ENCODE measurements at places on chromosomes 5 and 9. TPM values are rescaled to one million over a fixed set of nuclear protein-coding genes. Genes with fewer than 3 reads are reported as not detected.

DNA sequence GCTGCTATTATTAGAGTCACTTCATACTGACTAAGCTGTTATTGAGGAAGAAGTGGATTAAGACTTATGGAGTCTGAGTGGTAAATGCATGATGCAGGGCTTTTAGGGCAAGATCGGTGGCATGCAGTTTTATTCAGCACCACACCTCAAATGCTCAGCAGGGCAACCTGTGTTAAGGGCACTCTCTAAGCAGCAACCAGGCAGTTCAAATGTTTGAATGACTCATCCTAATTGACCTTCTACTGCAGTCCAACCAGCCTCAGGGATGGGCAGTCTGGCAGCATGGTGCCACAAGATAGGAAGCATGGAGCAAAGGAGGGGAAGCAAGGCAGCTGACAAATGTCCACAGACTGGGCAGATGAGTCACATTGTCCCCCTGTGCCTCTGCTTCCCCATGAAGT lies 80.2 kb upstream of the MIER3 start:
- H3K36me3 ChIP-seq: no peaks in the 10 kb centered on the region
- H3K4me3 ChIP-seq: no peak overlapping the region
- DNase-seq: no peak

RHOBTB3 gene
- 349 TPM for total RNA-seq

DRD1 gene
- total RNA-seq: under 0.01 TPM

AJM1 gene
- 0.88 TPM for total RNA-seq

GRCh38 chr9:20271096-20271495 lies 351.2 kb downstream of the MLLT3 start:
- H3K36me3 ChIP-seq: no peaks in the 10 kb centered on the region
- H3K27ac ChIP-seq: no peak overlapping the region
- peak; percentile 6 for DNase-seq
- H3K4me3 ChIP-seq: no peak overlapping the region

DNA sequence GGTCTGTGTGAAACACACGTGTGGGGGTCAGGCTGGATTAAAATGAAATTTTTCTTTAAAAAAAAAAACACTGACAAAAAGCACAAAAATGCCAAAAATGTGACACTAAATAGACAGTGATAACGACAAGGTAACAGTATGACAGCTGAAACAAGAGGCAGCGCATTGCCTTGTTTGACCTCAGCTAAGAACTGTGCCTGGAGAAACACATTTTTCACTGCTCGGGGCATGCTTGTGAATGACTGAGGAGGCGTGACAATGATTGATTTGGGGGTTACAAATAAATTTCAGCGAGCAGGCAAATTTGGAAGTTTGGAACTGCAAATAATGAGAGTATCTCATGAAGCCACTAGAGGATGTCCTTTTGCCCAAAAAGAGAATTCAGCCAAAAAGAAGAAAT lies 44.2 kb upstream of the SPATA31C2 start:
- DNase-seq: peak; percentile 1
- no peak overlapping the region for H3K27ac ChIP-seq
- no peaks in the 10 kb centered on the region for H3K4me1 ChIP-seq
- H3K36me3 ChIP-seq: no peaks in the 10 kb centered on the region
- peaks cover 4% of the 10 kb centered on the region for H3K27me3 ChIP-seq
- no peak overlapping the region for H3K4me3 ChIP-seq

PCDHGB5 gene
- total RNA-seq: 24.2 TPM

PNPLA7 gene
- 2.7 TPM for total RNA-seq

GRCh38 chr5:93621327-93621798 lies 38.3 kb downstream of the NR2F1 start:
- DNase-seq: peak; percentile 95
- H3K27ac ChIP-seq: peak overlapping the region; percentile 58
- peak overlapping the region; percentile 80 for H3K4me3 ChIP-seq
- H3K36me3 ChIP-seq: no peaks in the 10 kb centered on the region

PCDHGB2 gene
- 5.6 TPM for total RNA-seq

All from osteoblast (primary cell).